ENCODE measurements at places on chromosomes 16 and 17.

DNA sequence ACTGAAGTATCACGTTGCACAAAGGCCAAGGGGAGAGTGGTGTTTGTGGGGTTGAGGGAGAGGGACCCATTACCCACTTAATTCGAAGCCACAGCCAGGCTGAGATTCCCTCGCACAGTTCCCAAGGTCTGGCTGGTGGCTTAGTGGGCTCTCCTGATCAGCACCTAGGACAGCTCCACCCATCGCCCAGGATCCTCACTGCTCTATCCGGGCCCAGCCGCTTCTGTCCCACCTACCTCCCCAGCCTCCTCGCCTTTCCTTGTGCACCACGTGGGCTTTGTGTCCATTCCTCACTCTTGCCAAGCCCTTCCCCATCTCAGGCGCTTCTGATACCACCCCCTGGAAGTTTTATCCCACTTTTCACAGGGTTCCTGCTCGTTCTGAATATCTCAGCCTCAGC lies 163.5 kb downstream of the CCT6B start:
- peak; percentile 63 for DNase-seq

GRCh38 chr16:73233846-73234424 lies 186.0 kb upstream of the ZFHX3 start:
- DNase-seq: no peak

GRCh38 chr16:27980076-27980775 lies 83.3 kb downstream of the GSG1L start:
- DNase-seq: no peak

DNA sequence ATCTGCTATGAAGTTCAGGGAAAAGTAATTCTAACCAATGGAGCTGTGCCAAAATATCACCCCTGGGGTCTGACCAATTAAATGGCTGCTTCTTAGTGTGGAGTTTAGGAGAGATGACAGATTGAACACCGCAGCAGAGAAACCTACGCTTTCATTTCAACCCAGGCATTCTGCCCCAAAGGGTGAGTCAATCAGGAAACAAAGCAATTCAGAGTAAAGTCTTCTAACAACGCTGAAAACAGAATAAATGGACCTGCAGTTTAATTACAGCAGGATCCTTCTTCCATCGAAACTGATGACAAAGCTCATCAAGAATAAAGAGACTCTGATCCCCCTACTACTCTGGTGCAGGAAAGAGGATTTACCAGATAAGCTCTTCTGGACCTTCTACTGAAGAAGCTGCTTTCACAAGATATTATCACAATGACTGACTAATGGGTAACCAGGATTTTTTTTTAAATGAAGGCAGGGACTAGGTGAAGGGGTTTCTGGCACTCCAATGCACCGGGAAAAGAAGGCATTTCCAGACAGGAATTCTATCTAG lies 16.7 kb downstream of the RFFL start:
- no peak for DNase-seq

GRCh38 chr16:1163567-1164055 lies 10.7 kb downstream of the CACNA1H start:
- DNase-seq: no peak

- DNase-seq: no peak
These were observed 4.8 kb downstream of the CIAO3 start for GRCh38 chr16:735982-736453.

DNA sequence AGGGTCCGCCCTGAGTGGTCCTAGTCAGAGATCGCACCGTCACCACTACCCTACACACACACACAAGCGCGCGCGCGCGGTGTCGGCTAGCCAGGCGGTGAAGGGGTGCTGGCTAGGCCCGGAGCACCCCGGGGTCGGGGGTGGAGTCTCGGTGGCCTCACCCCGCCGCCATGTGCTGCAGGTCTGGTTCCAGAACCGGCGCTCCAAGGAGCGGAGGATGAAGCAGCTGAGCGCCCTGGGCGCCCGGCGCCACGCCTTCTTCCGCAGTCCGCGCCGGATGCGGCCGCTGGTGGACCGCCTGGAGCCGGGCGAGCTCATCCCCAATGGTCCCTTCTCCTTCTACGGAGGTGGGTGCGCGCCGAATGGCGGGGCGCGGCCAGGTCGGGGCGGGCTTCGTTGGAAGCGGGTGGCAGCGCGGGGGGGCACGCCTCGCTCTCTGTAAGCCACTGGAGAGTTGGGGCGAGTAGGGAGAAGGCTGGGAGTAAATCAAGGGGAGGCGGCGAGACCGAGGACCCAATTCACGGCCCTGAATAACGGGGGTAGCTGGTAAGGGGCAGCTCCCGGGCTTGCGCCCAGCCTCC lies 4.8 kb downstream of the LHX1 start:
- no peak for DNase-seq

- DNase-seq: no peak
These were observed 6.8 kb downstream of the UNKL start for GRCh38 chr16:1407753-1408152.

DNA sequence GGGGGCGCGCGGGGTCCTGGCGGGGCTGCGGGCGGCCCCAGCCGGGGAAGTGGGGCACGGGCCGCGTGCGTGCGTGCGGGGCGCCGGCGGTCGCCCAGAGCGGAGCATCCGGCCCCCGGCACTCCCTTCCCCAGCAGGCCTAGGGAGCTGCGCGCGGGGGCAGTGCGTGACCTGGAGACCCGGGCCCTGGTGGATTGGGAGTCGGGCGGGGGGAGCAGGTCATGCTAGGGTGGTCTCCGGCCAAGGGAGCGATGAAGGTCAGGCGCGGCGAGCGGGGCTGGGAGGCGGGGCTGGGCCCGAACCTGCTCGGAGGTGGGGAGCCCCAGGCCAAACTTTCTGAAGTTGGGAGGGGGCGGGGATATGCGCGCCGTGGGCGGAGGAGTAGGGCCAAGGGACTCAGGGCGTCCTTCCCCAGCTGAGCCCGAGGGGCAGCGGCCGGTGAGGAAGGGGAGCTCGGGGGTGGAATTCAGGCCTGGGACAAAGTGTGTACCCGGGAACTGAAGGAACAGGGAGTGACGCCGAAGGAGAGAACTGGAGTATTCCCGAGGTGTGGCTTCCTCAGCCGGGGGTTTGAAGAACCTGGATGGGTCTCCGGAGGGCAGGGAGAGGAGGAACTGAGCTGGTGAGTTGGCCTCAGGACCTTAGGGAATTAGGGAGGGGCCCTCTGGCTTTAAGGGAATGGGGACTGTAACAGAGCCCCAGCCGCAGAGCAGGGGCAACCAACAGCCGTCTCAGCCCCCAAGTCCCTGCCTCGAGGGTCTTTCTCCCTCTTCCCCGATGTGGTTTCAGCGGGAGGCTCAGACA lies 589 bp downstream of the XYLT2 start:
- DNase-seq: no peak

DNA sequence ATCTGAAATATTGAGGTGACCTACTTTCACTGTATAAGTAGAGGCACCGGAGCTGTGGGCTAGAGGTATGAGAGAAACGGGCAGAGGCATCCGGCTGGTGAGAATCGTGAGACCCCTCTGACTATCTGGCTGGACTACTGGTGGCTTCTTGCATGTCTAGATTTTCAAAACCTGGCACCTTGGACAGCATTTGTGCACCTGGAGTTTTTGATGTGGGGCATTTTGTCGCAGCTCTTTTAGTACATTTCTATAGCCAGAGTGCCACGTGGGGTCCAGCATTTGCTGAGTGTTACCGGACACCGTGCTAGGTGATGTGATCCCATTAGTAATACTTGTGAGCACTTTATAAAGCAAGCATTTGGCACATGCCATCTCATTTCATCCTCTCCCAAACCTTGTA lies 32.6 kb upstream of the SHISA9 start:
- DNase-seq: no peak

DNA sequence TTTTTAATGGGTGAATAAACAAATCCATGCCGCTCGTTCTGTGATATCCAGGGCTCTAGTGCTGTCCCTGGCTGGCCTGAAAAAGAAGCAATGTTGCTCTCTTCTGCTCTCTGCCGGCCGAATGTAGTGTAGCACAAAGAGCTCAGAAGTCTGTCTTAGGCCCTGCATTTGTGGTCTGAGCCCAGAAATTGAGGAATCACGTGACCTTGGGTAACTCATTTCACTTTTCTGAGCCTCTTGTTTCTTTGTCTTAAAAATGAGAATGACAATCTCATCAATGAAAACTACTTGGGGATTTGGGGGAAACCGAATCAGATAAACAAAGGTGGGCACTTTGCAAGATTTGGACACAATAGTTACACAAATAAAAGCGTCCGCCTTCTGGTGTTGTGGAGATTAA lies 381.6 kb upstream of the ASIC2 start:
- peak; percentile 35 for DNase-seq

- no peak for DNase-seq
These were observed 622 bp downstream of the CUEDC1 start for GRCh38 chr17:57954397-57955182.

DNA sequence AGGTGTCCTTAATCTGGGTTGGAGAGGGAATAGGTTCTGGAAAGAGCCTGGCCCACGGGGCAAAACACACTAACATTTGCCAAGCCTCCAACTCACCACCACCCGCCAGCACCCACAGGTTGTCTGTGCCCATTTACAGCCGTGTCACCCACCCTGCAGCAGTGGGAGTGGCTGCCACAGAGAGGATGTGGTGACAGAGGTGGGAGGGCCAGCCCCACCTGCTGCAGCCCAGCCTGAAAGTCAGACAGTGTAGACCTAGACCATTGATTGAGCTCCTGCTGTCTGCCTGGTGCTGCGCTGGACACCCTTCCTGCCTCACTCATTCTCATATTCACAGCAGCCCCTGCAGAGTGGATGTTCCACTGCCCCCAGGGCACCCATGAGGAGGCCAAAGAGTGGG lies 44.7 kb downstream of the IL21R start:
- no peak for DNase-seq

DNA sequence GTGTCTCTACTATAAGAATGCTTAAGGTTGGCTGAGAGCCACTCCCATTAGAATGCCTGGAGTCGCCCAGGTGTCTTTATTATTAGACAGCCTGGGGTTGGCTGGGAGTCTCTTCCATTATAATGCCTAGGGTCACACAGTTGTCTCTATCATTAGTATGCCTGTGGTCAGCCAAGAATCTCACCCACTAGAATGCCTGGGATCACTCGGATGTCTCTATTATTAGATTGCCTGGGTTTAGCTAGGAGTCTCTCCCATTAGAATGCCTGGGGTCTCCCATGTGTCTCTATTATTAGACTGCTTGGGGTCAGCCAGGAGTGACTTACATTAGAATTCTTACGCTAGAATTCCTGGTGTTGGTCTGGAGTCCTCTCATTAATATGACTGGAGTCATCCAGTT lies 2255.3 kb downstream of the TP53TG3F start:
- no peak for DNase-seq

- no peak for DNase-seq
These were observed at the start of gene AKTIP for GRCh38 chr16:53502331-53503269. TSS of gene AKTIP (minus strand) at chr16:53503209. CDS start at chr16:53500259, 2,950 bp downstream.

- peak; percentile 25 for DNase-seq
These were observed 11.9 kb downstream of the SBK1 start for GRCh38 chr16:28304214-28304613.

- no peak for DNase-seq
These were observed 32.3 kb downstream of the PECAM1 start for GRCh38 chr17:64358261-64358788.

- peak; percentile 80 for DNase-seq
These were observed 471 bp upstream of the PRKAR1A start for GRCh38 chr17:68511671-68512246.

DNA sequence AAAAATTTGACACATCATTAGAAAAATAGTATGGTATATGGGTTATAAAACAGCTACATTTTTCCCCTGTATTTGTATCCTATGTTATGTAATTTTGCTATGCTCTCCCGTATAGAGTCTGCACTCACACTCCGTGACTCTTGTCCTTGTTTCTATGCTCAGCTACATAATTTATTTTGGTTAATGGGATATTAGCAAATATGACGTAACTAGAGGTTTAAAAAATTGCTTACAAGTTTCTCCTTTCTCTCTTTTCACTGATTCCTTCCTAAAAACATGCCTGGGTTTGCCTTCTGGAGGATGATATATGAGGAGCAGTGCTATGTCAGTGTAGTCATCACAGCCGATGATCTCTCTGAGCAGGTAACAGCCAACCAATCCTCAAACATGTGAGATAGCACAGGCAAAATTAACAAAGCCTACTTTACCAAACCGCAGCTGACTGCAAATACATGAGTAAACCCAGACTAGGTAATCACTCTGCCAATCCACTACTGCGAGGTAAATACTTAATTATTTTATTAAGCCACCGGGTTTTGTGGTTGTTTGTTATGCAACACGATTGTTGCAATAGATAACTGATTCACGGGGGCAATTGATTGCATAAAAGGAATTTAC lies 126.9 kb downstream of the KIF2B start:
- no peak for DNase-seq

GRCh38 chr17:1865252-1866037 lies 35.6 kb downstream of the RPA1 start:
- no peak for DNase-seq

GRCh38 chr17:6435051-6435450 lies at the start of gene AIPL1:
TSS of gene AIPL1 (minus strand) at chr17:6435121. CDS start at chr17:6435104, 17 bp downstream.
- no peak for DNase-seq
